ENCODE measurements at places on chromosomes 6 and 20.

- no peak for ATAC-seq
These were observed 3.7 kb downstream of the SYS1 start for GRCh38 chr20:45366631-45367030.

DNA sequence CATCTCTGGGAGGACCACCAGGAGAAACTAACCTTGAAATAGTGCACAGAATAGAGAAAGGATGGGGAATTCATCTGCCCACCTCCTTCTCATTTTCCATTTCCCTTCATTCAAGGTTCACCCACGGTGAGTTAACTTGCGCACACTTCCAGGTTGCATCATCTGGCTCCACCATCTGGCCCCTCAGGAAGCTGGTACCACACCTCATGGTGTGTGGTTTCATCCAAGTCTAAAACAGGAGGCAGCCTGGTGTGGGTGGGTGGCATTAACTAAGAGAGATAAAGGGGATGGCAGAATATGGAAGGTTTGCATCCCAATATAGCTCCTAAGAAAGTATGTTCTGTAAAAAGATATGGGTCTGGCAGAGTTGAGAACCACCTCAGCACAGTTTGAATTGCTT, 3.8 kb downstream of the ZNF334 start:
- ATAC-seq: no peak

GRCh38 chr20:33727806-33728205, 4.0 kb upstream of the ZNF341 start:
- no peak for ATAC-seq

DNA sequence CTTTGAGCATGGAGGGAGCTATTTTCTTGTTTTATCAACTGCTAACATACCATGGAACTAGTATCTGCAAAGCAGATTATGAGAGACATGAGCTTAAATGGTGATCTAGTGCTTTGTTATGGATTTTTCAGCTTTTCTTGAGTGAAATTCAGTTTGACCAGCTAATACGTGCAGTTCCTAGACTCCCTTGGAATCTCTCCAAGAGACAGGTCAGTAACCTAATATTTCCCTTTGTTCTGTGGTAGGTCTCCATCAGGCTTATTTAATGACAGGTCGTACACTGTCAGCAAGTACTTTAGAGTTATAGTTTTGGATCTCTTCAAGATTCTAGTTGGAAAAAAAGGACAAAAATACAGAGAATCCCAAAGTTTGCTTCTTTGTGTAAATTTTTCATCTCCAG, 43.9 kb downstream of the HDAC2 start:
- ATAC-seq: no peak

DNA sequence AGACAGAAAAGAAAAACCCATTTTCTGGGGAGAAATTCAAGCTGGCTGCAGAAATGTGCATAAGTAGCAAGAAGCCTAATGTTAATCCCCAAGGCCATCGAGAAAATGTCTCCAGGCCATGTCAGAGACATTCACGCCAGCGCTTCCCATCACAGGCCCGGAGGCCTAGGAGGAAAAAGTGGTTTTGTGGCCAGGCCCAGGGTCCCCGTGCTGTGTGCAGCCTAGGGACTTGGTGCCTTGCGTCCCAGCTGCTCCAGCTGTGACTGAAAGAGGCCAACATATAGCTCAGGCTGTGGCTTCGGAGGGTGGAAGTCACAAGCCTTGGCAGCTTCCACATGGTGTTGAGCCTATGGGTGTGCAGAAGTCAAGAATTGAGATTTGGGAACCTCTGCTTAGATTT, 10.9 kb downstream of the IFNGR1 start:
- ATAC-seq: no peak

DNA sequence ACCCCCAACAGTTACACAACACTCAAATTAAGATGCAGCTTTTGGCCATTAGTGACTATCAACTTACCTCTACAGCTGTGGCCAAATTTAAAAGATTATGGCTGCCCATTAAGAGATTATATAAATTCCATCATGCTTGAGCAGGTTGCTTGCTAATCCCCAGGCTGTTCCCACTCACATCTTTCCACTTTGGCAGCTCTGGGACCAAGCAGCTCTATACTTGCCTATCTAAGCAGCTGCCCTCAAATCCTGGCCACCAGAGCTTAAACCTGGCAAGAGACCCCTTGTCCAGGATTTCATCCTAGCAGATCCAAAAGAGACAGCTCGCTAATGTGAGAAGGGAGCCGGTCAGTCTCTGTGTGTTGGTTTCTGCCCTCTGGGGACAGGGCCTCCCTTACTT, 127.9 kb downstream of the SLC23A2 start:
- no peak for ATAC-seq

- no peak for ATAC-seq
These were observed 699.9 kb downstream of the FRK start for GRCh38 chr6:115360602-115361325.

DNA sequence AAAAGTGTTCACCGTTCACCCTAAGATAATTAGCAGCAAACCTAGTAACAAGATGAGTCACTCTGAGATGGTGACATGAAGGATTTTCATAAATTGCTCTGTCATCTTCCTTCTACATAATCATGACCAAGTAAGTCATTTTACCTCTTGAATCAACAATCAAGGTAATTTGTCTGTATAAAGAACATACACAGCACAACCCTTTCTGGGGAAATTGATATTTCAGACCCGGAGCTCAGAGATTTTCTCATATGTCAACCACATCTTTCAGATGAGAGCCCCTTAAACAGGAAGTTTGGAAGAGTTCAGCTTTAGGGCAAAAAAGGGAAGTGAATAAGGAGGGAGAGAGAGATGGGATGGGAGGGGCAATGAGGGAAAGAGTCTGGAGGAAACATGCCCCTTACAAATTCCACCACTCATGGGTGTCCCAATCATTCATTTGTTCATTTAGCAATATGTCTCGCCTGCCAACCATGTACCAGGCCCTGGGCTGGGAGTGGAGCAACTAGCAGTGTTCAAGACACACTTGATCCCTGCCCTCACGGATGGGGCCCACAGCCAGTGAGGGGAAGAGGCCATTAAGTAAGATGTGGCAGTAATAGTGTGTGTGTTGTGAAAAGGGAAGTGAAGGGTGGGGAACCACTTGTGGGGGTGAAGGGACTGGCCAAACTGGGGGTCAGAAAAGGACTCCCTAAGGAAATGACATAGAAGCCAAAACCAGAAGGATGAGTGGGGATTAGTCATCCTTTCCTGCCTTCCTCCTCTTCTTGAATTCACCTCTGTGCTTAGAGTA, 190.9 kb downstream of the MAFB start:
- peak; percentile 46 for ATAC-seq

- no peak for ATAC-seq
These were observed 93.7 kb downstream of the UBE3D start for GRCh38 chr6:82971877-82972460.
